Hematopoietic multipotent progenitor cell treated with erythropoietin and hydrocortisone succinate and interleukin-3 and kit ligand, for 4 days (in vitro differentiated cells): ENCODE measurements at places on chromosomes 1 and 21.

GRCh38 chr1:30883389-30884172, 25.0 kb downstream of the SDC3 start:
- DNase-seq: no peak

GRCh38 chr1:154808261-154808908, 61.7 kb downstream of the KCNN3 start:
- DNase-seq: no peak

GRCh38 chr21:25646474-25646873, 7.4 kb downstream of the JAM2 start:
- no peak for DNase-seq

DNA sequence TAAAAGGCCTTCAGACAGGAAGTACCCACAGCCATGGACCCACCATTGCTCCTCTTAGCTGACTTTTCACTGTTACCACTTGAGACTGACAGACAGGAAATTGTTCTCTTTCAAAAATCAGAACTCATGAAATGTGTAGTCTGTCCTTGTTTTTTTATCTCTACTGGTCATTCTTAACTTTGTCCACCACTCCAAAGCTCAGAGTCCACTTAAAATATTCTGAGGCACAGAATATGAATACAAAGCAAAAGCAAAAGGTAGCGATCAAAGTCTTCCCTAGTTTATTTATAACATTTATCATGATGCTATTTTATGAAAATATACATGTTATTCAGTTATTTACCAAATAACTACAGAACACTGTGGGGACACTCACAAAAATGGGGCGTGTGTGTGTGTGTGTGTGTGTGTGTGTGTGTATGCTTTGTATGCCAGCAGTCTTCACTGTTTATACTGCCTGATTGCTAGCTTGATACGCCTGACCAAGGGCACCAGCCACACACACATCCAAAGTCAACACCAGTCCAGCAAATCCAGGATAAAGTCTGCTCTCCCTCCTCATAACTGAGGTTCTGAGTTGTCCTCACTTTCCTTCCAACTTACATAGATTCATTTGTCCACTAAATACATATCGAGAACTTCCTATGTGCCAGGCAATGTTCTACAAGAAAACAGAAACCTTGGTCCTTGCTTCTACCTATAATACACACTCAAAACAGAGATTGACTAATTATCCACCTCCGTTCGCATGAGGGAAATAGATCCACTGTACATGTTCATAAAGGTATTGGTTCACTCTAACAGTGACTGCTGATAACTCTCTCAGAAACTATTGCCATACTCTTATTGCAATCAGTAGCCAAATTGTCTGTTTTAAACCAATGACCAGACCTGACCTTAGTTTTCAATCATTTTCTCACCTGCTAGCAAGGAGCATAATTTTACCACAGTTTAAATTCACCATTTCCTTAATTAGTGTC, 79.4 kb downstream of the ERICH3 start:
- DNase-seq: no peak
